ENCODE measurements at places on chromosomes 16 and 17.

DNA sequence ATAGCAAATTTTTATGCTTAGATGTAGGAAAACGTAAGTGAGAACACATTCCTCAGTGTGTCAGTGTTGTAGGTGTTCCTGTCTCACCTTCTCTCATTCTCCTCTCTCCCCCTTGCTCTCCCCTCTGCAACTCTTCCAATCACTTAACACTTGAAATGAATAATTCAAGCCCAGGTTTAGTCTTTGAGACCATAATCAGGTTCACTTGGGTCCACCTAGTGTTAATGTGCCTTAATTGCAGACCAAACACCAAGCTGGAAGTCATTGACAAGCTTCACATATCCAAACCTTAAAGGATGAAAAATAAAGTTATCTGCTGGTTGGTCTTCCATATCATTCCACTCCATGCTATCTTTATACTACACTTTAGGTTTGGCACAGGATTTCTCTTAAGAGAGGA, 37.0 kb downstream of the STXBP4 start:
- DNase-seq: no peak

DNA sequence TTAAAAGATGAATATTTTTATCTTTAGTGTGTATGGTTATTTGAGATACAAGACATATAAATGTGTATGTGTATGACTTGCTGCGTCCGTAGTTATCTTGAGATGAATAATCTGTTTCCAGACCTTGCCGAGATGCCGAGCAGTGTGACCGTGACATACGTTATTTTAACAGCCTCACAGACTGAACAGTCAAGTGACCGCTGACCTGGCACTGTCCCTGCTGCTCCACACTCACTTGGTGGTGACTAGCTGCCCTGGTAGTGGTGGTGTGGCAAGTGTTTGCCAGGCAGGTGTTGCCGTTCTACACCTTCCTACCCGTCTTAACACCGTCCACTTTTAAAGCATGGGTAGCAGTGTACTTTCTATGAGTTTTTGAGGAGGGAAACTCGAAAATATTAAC, 5.0 kb downstream of the ZC3H18 start:
- DNase-seq: no peak

DNA sequence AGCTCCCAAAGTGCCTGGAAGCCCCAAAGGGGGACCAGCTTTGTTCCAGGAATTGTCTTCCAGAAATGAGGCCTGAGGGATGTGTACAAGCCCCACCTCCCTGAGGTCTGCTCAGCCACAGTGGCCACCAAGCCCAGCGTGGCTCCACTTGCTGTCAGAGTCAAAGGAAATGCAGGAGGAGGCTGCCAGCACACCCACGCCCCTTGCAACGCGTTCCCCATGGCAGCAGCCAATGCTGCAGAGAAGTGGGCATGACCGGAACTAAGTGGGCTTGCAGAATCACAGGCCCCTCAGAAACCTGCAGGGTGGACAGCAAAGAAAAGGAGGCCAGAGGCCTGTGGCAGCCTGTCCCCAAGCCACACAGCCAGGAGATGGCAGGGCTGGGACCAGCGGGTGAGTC, 320.8 kb downstream of the FOXL1 start:
- no peak for DNase-seq

- DNase-seq: no peak
Measured at GRCh38 chr16:11224894-11225676, 30.9 kb downstream of the SOCS1 start.

DNA sequence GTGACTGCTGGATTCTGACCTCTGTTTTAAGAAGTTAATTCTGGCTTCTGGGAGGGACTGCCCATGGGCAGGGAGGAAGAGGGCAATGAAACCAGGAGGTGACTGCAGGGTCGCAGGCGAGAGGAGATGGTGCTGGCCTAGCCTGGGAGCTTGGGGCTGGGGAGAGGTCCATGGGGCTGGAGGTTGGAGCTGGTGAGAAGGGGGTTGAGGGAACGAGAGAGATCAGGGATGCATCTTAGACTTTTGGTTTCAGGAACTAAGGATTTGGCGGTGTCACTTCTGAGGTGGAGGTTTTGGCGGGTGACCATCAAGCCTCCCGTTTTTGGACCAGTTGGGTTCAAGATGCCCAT, 64.6 kb downstream of the NKD1 start:
- DNase-seq: no peak

GRCh38 chr16:30033270-30033669, 2.2 kb upstream of the TLCD3B start:
- DNase-seq: no peak

- DNase-seq: no peak
Measured at GRCh38 chr16:84648595-84649510, 542 bp downstream of the KLHL36 start.

DNA sequence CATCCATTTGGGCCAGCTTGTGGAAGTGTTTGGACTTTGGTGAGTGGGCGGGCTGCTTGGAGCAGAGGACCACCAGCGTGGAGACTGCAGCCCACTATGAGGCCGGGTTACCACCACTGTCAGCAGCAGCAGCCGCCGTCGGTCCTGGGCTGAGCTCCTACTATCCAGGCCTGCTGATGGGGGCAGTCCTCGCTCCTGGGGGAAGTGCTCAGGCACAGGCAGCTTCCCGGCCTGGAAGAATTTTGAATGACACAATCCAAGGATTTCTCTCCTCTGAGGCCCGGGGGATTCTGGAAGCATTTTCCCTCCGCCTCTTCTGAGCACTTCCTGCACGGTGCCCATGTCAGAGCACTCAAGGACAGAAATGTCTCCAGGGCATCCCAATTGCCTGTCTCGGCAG, 5.3 kb upstream of the NOD2 start:
- no peak for DNase-seq

DNA sequence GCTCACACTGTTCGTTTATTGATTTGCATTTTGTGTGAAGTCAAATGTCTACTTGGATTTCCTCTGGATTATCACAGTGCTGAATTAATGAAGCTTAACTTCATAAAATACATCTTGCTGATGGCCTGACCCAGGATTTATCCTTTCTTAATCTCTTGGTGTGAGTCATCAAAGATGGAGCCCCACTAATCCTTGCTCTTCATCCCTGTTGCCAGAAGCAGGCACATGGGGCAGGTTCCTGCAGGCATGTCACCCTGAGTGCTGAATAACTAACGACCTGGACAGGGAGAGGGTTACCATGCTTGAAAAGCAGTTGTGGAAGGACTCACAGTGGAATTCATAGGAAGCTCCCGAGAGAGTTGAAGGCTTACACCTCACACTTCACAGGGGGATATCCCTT, 56.0 kb upstream of the FA2H start:
- no peak for DNase-seq

DNA sequence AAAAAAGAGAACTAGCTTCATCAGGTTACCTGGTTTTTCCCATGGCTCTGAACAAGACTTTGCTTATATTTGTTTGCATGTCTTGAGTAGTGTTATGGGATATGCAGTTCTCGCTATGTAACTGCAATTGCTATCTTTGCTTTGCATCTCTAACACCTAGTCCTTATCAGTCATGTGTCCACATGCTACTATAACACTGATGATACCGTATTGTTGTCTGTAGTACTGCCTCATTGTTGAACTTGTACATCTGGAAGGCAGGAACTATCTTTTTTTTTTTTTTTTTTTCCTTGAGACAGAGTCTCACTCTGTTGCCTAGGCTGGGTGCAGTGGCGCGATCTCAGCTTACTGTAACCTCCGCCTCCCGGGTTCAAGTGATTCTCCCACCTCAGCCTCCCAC, 2.5 kb downstream of the PSME3 start:
- DNase-seq: no peak

- DNase-seq: no peak
Measured at GRCh38 chr16:29686740-29687332, 7.9 kb downstream of the QPRT start.

GRCh38 chr17:343211-343610, 9.4 kb downstream of the RPH3AL start:
- DNase-seq: no peak

- no peak for DNase-seq
Measured at GRCh38 chr17:81020767-81021497, 14.0 kb upstream of the BAIAP2 start.

DNA sequence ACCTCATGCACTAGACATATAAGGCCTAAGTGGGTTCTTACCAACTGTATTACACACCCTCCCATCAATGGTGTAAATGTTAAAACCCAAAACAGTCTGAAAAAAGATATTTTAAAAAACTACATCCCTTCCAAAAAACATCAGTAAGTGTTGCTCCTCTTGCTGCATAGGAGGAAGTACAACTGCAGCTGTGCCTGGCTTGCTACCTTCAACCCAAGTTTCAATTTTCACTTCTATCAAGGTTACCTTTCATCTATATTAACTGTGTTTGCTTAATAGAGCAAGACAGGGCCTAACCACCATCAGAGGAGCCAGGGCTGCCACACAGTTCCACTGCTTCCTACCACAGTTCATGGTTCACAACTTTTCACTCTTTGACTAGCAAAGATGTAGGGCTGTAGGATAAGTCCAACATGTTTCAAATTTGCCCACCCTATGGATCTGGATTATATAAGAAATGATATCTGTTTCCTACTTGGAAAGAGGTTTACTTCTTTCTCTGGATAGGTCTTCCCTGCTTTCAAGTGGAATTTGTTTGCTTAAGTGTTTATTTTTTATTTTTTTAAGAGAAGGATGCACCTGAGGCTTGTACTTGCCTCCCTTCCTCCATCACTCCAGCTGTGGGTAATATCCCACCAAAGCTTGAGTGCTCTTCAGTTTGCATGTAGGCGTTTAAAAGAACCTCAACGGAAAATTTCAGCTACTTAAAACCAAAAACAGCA, 56.7 kb downstream of the GRB7 start:
- no peak for DNase-seq

GRCh38 chr17:64491034-64491860, 5.6 kb downstream of the POLG2 start:
- no peak for DNase-seq

DNA sequence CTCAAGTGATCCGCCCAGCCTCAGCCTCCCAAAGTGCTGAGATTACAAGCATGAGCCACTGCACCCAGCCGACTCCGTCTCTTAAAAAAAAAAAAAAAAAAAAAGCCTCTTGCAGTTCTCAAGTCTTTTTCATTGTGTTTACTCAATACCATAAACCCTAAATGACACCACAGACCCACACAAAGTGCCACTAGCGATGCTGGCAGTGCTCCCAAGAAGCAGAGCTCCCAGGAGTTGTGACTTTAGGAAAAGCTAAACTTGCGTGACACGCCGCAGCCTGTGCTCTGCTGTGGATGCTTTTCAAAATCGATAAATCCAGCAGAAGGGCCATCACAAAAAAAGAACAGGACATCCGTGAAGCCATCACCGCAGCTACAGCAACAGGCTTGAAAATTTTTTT, 114.7 kb downstream of the ANKRD11 start:
- DNase-seq: no peak

DNA sequence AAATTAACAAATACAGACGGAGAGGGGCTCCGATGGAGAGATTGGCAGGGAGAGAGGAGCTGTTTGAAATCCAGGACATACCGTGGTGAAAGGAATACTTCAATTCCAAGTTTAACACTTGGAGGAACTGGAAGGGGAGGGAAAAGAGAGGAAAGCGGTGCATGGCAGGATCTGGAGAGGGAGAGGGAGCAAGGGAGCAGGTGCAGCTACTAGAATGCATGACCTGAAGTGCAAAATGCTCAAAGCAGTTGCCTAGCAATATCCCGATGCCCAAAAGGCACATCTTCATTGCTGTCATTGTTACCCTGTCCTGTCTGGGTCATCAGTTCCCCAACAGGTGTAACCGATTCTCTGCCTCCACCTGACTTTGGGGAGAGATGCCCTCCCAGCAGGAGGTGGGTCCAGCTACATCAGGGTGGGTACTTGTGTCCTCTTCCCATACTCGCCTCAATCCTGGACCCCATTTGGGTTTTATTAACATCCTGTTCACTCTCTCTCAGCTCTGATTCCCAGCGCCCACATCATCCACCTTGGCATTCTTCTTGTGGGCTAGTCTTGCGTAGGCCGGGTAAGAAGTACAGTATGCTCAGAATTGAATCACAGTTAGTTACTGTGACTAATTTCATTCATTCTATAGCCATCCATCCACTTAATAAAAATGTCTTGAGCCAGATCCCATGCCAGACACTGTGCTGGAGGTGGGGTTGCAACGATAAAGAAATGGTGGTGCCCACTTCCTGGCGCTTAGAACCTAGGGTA, 37.4 kb upstream of the EMP2 start:
- no peak for DNase-seq

- no peak for DNase-seq
Measured at GRCh38 chr16:68732042-68732680, 4.9 kb upstream of the CDH1 start.

DNA sequence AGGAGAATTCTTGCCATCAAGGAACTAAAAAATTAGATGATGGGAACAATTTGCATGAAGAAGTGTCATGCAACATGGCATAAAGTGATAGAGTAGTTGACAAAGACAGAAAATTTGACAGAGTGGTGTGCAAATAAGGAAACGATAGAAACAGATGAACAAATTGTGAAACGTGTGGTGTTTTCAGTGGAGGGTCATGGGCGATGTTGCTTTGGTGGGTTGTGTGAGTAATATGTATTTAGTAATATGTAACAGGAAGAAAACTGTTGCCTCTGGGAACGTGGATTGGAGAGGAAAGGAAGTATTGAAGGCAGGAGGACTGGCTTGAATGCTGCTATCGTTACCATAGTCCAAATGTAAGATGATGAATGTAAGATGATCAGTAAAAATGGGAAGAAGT, 3.6 kb downstream of the COX10 start:
- no peak for DNase-seq

DNA sequence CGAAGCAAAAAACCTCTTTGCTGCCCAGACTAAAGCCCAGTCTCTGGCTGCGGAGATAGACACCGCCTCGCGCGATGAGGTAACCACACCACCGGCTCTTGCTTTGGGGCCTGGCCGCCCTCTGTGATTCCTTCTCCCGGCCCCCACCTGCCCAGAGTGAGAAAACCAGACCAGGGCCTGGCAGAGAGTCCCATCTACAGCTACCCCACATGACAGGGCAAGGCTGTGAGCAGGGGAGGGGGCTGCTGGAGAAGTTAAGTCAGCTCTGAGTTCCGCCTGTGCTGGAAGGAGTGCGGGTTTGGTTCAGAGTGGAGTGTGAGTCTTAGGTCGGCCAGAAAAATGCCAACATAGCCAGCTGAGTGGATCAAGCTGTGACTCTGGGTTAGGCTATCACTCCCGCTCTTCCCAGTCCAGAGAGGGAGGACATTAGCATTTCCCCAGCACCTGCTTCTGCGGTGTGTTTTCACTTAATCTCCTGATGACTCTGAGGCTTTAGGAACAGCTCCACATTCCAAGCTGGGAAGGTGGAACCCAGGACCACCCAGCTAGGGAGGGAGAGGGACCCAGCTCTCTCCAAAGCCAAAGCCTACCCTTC, 139.0 kb downstream of the RAB11FIP4 start:
- no peak for DNase-seq

DNA sequence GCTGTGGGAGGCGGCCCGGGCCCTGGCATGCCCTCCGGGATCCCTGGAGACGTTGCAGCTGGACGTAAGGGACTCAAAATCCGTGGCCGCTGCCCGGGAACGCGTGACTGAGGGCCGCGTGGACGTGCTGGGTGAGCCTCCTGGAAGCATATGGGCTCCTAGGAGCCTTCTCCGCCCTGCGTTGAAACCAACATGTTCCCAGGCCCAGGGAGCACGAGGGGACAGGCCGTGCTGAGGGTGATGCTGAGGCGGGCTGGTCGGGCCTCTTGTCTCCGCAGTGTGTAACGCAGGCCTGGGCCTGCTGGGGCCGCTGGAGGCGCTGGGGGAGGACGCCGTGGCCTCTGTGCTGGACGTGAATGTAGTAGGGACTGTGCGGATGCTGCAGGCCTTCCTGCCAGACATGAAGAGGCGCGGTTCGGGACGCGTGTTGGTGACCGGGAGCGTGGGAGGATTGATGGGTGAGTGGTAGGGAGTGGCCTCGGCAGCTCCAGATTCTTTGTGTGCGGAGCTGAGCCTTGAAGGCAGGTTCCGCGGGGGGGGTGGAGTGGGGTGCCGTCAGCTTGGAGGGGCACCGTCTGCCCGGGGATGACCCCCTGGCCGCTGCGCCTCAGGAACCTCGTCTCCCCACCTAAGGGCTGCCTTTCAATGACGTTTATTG, 567 bp downstream of the HSD17B1 start:
- DNase-seq: no peak
